ENCODE measurements at places on chromosomes 12 and 14.

DNA sequence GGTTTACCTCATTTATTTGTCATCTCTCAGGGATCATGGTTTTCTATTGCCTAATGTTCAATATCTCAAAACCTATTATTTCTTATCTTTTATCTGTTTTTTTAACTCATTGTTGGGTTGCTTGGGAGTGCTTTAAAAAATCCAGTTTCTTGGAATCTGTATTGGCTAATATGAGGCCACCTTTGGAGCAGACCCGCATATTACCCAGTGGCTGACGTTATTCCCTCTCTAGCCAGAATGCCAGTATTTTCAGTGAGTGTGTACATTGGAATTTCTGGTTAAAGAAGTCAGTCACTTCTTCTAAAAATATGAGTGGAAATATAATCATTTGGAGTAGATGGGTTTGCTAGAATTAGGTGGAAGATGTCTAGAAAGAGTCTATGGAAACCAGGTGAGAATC is 38.3 kb downstream of the PRMT8 start:
- DNase-seq, result no peak

DNA sequence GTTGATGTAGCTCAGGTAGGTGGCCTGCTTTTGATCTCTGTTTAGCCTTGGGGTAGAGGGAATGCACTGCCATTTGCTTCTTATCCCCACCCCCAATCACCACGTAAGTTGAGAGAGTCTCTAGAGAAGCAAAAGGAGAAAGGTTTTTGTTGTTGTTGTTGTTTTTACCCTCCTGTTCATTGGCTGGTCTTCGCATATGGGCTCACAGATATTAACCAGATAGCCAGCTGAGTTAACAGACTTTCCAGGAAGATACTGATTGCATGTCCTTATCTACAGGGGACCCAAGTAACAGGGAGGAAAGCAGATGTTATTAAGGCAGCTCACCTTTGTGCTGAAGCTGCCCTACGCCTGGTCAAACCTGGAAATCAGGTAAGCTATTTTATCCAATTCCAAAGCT is 2.9 kb downstream of the PA2G4 start:
- no peak for DNase-seq

DNA sequence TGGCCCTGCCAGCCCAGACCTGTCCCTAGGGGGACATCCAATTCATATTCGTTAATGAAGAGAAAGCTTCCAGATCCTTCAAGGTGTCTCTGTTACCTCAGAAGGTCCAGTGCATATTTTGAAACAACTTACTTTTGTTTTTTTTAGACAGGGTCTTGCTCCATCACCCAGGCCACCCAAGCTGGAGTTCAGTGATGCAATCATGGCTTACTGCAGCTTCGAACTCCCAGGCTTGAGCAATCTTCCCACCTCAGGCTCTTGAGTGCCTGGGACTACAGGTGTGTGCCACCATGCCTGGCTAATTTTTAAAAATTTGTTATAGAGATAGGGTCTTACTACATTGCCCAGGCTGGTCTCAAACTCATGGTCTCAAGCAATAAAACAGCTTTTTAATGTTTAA is 48.4 kb downstream of the B4GALNT3 start:
- no peak for DNase-seq

DNA sequence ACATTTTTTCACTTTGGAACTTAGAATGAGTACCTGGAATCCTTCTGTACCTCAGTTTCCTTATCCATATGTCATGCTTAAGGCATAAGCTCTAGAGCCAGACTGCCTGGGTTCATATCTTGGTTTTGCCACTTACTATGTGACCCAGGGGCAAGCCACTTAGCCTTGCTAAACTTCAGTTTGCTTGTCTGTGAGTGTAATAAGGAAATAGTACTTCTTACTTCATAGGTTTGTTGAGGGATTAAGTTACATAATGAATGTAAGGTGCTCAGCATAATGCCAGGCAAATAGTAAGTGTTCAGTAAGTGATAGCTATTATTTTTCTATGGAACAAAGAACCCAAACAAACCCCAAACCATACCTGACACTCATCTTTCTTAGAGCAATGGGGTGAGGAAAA is 225.1 kb downstream of the BCAT1 start:
- DNase-seq, result no peak

- DNase-seq, result peak; percentile 52
These were observed at the start of gene PYM1 for GRCh38 chr12:55927588-55928502. PYM1 (minus strand) TSS chr12:55927894; CDS start chr12:55927761, 133 bp downstream.

- no peak for DNase-seq
These were observed 13.0 kb downstream of the HPD start for GRCh38 chr12:121845701-121846100.

- no peak for DNase-seq
These were observed 592 bp upstream of the USP15 start for GRCh38 chr12:62259631-62259992.

- no peak for DNase-seq
These were observed 494.3 kb downstream of the TRHDE start for GRCh38 chr12:72766517-72766916.

DNA sequence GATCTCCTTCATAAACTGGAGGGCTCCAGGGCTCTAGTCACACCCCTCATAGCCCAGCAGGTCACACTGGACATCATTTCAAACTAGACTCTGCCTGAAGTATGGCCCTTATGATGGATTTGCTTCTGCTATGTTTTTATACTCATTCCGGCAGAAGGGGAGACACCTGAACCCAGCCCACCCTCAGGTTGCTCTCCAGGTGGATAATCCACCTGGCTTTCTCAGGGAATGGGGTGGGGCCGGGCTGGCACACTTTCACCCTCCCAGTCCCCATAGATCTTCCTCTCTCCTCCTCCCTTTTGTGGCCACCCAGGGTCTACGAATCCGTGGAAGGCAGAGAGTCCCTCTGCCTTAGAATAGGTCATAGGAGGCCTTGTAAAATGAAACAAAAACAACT is 9.8 kb upstream of the KRT73 start:
- no peak for DNase-seq

GRCh38 chr12:92529944-92530343 is 172.8 kb upstream of the PLEKHG7 start:
- DNase-seq, result no peak

GRCh38 chr14:99717682-99718013 is 33.5 kb downstream of the CYP46A1 start:
- DNase-seq, result no peak

DNA sequence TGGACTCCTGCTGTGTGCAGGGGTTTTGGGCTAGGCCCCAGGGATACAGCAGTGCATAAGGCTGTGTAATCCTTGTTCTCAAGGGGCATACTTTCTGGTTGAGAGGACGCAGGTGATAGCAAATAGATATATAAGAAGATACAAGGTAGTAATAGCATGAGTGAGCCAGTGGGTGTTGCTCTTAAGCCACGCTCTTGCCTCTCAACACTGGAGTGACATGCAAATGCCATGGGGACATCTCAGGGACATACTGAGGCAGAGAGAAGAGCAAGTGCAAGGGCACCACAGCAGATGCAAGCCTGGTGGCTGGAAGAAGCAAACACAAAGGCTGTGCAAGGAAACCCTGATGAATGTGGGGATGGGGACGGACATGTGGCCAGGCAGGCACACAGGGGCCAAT is 223.3 kb downstream of the CHST11 start:
- no peak for DNase-seq

DNA sequence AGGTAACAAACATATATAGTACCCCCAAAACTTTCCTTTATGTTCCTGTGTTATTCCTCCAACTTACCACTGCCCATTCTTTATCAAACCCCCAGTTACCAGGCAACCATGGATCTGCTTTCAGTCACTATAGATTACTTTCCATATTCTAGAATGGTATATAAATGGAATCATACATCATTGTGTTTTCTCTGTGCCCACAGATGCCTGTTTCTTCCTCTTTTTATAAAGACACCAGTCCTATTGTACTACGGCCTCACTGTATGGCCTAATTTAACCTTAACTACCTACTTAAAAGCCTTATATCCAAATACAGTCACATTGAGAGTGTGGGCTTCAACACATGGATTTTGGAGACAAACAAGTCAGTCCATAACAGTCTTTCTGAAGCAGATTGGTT is 2.6 kb downstream of the TAS2R14 start:
- DNase-seq, result no peak

GRCh38 chr12:132319991-132320570 is 9.3 kb downstream of the GALNT9 start:
- no peak for DNase-seq

All from activated CD4-positive, alpha-beta T cell treated with anti-CD3 and anti-CD28 coated beads for 1 hour (primary cell).